ENCODE measurements at places on chromosomes 7 and 10. TPM values are rescaled to one million over a fixed set of nuclear protein-coding genes. Genes with fewer than 3 reads are reported as not detected.
A peak's percentile ranks its signal among the peaks of the same experiment; 100 is the strongest.

Gene CTAGE6
- polyA plus RNA-seq: not detected

Gene CALY
- polyA plus RNA-seq: not detected

- DNase-seq: no peak
Observed at GRCh38 chr7:28953633-28954032, 4.5 kb downstream of the TRIL start.

DNA sequence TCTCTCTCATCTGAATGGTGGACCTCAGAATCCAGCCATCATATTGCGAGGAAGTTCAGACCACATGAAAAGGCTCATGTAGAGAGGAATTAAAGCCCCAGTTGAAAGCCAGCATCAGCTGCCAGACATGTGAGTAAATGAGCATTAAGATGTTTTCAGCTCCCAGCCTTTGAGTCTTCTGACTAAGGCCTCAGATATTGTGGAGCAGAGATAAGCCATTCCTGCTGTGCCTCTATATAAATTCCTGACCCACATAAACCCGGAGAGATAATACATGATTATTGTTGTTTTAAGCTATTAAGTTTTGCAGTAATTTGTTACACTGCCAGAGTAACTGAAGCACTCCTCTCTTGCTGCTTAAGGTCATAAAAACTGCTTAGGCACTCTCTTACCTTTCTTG, 14.6 kb downstream of the FAM149B1 start:
- DNase-seq: no peak

Gene EPHA1
- 0.51 TPM for polyA plus RNA-seq

DNA sequence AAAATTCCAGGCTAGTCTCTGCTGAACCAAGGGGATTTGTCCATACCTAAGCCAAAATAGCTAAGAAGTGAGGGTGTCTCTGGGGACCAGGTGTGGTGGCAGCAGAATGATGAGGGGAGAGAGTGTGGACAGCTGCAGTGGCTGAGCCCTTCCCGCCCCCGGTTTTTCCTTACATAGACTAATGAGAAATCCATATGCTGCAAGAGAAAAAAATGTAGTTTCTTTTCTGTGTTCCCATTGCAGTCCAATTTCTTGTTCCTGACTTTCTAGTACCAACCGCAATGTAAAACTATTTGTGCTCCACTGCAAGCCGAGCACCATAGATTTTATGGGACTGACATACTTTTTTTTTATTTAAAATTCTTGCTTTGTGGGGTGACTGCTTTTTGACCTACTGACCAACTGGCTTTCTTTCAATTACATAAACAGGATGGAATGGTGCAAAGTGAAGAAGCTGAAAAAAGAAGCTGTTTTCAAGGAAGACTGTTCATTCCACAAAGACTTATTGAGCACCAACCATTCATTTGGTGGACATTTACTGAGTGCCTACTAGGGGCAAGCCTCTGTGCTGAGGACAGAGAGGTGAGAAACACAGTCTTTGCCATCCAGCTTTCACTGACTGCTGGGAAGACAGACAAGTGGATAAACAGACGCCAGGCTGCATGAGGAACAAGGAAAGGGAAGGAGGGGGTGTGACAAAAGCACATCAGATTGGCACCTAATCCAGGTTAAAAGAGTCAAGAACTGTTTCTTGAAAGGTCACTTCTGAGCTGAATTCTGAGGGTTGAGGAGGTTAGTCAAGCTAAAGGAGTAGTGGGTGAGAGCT, 9.8 kb downstream of the CEP41 start:
- DNase-seq: no peak

- no peak for DNase-seq
Observed at GRCh38 chr10:112859793-112860192, 90.3 kb upstream of the TCF7L2 start.

DNA sequence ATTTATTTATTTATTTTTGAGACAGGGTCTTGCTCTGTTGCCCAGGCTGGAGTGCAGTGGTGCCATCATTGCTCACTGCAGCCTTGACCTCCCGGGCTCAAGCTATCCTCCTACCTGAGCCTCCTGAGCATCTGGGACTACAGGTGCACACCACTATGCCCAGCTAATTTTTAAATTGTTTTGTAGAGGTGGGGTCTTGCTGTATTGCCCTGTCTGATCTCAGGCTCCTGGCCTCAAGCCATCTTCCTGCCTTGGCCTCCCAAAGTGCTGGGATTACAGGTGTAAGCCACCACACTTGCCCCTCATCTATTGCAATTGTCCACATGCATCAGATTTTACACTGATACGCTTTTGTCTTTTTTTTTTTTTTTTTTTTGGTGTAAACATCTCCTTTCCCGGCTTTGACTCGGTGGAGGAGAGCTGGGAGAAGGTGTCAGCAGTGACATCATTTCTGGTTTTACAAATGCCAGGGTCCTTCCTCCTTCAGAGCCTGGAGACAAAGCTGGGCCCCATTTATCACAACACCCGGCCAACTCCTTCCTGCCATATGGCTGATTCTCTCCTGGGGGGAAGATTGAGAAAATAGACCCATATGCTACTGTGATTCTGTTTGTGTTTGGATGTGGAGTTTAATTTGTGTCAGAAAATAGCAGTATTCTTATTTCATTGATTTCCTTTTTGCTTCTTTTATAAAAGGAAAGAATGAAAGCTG, 61.3 kb downstream of the GALNT17 start:
- no peak for DNase-seq

- peak; percentile 31 for DNase-seq
Observed at GRCh38 chr7:151351027-151351426, 9.4 kb downstream of the NUB1 start.

Gene GHITM
- polyA plus RNA-seq: 342 TPM

GRCh38 chr7:40186586-40186985, 51.8 kb downstream of the SUGCT start:
- DNase-seq: no peak

Gene FGFR2
- polyA plus RNA-seq: not detected

- DNase-seq: peak; percentile 77
Observed at GRCh38 chr10:17510242-17510908, 56.0 kb upstream of the ST8SIA6 start.

Gene SLC26A3
- polyA plus RNA-seq: not detected

Measured in immature natural killer cell (primary cell).